ENCODE measurements at places on chromosomes 6 and 20. TPM values are rescaled to one million over a fixed set of nuclear protein-coding genes. Genes with fewer than 3 reads are reported as not detected.

Gene DEFB124
- polyA plus RNA-seq, result 0.48 TPM

Gene TREML2
- 0.07 TPM for polyA plus RNA-seq

- peak; percentile 61 for DNase-seq
Observed at GRCh38 chr6:5995949-5996713, 10.6 kb downstream of the NRN1 start.

DNA sequence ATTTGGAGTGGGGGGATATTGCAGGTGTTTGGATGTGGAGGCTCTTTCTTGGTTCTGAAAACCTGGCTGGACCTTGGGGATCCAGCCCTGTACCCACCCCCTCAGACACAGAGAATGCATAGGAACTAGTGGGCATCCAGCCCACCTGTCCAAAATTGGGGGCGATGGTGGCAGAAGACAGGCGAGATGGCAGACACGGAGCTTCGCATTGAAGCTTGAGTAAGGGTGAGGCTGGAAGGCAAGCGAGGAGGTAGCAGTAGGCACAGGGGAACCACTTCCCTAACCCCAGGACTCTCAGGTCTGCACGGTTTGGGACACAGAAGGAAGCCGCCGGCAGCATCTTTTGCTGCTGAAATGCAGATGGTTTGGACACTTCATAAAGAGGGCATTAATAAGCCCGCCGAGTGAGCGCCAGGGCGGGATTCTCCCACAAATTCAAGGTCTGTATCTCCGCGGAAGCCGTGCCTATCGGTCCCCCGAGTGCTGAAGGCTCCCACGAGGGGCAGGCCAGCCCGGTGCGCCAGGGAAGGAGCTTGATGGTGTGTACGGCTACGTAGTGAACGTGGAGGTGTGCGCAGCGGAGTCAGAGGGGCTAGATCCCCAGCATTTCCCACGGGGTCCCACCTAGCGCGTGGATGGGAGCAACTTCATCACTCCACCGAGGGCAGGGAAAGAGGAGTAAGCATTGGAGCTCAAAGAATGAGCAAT, 1.6 kb upstream of the FOXA2 start:
- DNase-seq, result no peak

GRCh38 chr6:75493400-75494064, at the start of gene FILIP1:
TSS of gene FILIP1 (minus strand) at chr6:75493800. CDS start at chr6:75414972, 78,828 bp downstream.
- peak; percentile 66 for DNase-seq

- no peak for DNase-seq
Observed at GRCh38 chr20:45998761-45999160, 9.9 kb upstream of the MMP9 start.

DNA sequence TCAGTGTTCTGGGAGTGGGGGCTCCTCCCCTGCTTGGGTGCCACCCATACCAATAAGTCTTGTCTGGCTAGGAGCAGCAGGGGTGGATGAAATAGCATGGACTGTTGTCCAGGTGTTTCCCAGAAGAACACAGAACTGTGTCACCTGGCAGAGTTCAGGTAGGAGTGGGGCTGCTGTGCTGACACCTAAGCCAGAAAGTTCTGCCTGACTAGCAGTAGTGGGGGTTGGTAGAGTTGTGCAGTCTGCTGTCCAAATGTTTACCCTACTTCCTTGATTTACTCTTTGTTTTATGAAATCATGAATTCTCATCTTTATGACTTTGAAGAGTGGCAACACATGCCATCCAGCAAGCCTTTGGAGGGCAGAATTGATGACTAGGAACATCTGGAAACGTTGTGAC, 27.3 kb upstream of the SLC35B3 start:
- DNase-seq, result no peak

DNA sequence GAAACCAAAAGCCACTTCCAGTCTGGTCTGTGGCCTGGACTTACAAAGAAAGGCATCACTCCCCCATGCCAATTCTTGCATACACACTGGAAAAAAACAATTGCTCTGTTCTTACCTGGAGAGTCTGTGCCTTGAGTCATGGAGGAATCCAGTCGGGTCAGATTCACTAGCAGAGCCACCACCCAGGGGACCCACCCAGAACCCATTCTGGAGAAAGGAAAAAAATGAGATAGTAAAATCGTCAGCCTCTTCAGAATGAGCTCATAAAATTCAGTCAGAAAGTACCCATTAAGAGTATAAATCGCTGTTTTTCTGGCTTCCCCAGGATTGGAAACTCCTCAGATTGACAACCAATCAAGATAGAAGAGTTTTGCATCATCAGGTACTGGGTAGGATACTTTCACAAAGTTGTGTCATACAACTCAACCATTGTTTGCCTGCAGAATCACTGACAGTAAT, at the start of gene HLA-DOB:
Gene HLA-DOB, minus strand, starts transcription at position 257 of the 459 bp plus-strand sequence. Its CDS starts 51 bp downstream, at position 206.
- no peak for DNase-seq
